NK-92 treated with Interleukin-12 subunit alpha and Interleukin-12 subunit beta, amount 100 ng/mL, for 24 hours (cell line): ENCODE measurements at places on chromosomes 4 and X.

- DNase-seq, result no peak
Observed at GRCh38 chr4:5784021-5784420, 73.0 kb downstream of the EVC start.

- no peak for DNase-seq
Observed at GRCh38 chrX:30659421-30659820, 6.2 kb downstream of the GK start.

DNA sequence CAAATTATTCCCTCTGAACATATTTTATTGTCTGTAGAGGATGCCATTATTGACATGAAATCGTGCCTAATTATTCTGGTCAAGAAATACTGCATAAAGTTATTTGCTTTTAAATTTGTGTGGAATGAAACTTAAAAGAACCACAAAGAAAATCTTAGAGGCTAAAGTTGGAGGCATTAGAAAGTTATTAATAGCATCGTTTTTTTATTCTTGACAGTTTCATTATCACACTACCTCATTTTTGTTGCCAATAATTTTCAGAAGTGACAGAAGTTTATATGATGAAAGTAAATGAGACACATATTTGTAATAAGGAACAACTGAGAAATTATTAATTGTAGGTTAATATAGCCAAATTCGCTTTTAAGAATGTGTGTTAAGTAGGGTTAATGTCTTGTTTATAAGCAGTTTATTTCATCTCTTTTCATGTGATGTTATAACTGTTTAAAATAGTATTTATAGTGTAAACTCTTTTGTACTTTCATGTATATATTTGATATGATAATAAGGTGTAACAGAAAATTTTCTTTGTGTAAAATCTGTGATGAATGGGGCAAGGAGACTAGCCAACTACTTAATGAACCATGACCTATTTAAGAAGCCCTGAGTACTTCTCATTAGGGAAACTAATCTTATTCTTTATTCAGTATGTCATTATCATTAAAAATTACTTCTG is 54.5 kb upstream of the GRIA2 start:
- DNase-seq, result no peak

DNA sequence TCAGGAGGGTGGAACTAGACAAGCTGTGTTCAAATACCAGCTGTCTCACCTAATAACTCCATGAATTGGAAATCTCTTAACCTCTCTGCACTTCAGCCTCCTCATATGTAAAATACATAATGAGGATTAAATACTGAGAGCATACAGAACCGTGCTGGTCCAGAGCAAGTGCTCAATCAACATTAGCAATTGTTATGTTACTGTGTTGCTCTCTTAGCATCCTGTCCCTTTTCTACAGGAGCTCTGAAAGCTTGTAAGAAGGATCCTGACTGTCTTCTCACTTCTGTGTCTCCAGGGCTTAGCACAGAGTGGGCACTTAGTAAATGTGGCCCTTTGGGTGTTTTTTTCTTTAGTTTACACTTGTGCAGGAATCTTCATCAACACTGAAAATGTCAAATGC is 1456.1 kb upstream of the IGFBP7 start:
- DNase-seq, result no peak
